ENCODE measurements at places on chromosomes 1 and 21. TPM values are rescaled to one million over a fixed set of nuclear protein-coding genes. Genes with fewer than 3 reads are reported as not detected.

Gene S100A10
- 359 TPM for total RNA-seq

DNA sequence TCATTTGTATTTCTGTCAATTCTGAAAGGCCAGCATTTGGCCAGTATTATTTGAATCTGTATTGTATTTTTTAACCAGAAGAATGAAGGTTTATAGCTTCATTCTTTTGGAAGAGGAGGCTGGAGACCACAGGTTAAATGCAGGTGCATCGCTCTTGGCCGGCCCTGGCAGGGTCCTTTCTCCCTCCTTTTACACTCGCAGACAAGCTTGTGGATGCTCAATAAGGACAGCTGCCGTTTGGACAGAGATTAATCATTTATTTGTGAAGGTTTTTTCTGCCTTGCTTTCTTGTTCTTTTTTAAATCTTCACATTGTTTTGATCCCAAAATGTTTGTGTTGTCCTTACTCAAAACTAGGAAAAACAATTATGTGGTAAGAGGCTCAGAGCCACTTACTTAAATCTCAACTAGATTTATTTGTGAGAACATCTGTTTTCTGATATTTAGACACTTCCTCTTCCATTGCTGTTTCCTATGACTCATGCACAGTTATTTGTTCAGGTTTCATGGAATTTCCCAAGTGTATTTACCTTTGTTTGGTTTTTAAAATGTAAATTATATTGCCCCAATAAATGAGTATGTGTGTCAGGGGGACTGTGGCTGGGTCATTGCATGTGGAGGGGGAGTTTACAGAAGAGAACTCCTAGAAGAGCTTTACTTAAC, 46.7 kb upstream of the LAMC2 start:
- peak; percentile 86 for DNase-seq

- no peak for DNase-seq
Observed at GRCh38 chr1:184163674-184164465, 112.3 kb downstream of the TSEN15 start.

GRCh38 chr21:36504067-36505058, 24.4 kb upstream of the CLDN14 start:
- DNase-seq, result peak; percentile 48

Gene PLXNA2
- total RNA-seq, result 142 TPM

GRCh38 chr1:69911301-69911801, 294.0 kb downstream of the LRRC40 start:
- DNase-seq, result no peak

Gene FASLG
- total RNA-seq, result not detected

Measured in glomerular endothelial cell (primary cell).